ENCODE measurements at places on chromosomes 12 and 14. TPM values are rescaled to one million over a fixed set of nuclear protein-coding genes. Genes with fewer than 3 reads are reported as not detected.
A peak's percentile ranks its signal among the peaks of the same experiment; 100 is the strongest.

GRCh38 chr14:36452860-36453259 lies 67.2 kb downstream of the NKX2-1 start:
- DNase-seq, result no peak

DNA sequence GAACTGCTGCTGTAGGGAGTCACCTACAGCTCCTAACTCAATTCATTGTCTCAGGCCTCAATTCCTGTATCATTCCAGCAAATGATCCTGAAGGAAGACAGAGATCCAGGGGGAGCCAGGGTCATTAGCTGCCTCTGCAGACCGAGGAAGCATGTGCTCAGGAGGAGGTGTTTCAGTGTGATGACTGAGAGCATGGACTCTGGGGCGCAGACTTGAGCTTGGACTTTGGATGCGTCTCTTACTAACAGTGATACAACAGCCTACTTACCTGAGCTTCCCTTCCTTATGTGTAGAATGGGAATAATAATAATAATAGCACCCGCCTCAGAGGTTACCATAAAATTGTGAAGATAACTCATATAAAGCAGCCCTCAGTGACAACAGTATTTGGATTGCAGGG lies 92.0 kb upstream of the USP44 start:
- DNase-seq, result no peak

GRCh38 chr12:108126990-108127501 lies 2.0 kb upstream of the WSCD2 start:
- DNase-seq, result no peak

DNA sequence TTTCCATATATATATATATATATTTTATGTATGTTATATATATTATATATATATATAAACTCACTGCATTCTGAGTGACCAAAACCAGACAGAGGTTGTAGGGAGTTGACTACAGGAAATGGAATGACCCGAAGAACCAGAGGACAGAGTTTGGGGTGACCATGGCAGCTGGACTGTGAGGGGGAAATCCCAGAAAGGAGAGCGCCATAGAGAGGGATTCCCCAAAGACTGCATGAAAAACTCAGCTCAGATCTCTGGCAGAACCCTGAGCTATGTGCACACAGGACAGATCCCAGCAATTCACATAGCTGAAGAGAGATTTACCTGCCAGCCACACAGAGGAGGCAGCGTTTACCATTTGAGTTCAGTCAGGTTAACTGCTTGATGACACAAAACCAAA lies 19.7 kb upstream of the INF2 start:
- no peak for DNase-seq

GRCh38 chr14:60211153-60211552 lies 37.9 kb upstream of the PPM1A start:
- no peak for DNase-seq

DNA sequence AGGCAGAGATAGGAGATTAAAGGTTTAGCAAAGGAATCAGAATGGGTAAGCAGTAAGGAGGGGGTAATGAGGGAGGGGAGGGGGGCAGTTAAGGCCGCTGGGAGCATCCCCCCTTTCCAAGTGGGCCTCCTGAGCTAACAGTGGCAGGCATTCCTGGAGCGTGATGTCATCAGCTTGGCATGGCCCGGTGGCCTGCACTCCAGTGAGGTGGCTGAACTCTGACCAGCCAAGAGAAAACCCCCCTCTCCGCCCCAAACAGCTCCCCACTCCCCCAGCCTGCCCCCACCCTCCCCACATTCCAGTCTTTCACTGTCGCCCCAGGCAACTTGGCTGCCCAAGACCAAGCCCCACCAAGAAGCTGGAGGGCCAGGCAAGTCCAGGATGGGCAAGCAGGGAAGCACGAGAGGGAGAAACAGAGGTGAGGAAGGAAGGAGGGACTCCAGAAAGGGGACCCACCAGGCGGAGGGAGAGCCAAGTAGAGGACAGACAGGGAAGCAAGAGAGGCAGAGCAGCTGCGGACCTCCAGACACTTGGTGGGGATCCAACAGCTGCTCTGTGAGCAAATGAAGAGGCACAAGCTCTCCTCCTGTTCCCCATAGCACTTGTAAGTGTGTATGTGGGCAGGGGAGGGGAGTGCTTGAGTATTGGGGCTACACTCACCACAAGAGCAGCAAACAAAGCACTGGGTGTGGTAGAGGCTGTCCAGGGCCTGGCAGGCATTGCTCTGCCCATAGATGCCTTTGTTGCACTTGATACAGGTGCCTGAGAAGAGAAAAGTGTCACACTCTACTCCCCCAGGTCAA lies 4.5 kb downstream of the AJUBA start:
- peak; percentile 71 for DNase-seq

GRCh38 chr12:2779281-2779680 lies 15.5 kb upstream of the FKBP4 start:
- no peak for DNase-seq

- no peak for DNase-seq
These were observed 81.9 kb downstream of the E2F7 start for GRCh38 chr12:76983420-76983819.

GRCh38 chr14:25259470-25259869 lies 209.5 kb upstream of the STXBP6 start:
- DNase-seq, result no peak

- no peak for DNase-seq
These were observed 22.4 kb upstream of the PPM1H start for GRCh38 chr12:62957233-62957953.

DNA sequence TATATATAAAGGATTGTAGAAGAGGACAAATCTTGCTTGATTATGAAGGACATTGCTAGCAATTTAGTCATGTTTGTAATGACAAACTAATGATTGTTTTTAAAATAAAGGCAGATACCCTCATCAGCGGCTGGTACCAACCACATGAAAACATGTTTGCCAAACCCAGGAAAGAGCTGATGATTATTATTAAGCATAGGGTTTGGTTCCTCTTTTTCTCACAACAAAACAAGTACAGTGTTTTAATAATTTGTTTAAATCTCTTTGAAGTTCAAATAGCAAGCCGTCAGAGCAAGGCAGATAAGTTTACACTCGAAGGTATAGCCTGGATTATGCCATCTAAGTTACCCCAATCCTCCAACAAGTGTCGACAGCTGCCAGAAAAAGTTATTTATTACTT lies 5.3 kb upstream of the SINHCAF start:
- DNase-seq, result no peak

DNA sequence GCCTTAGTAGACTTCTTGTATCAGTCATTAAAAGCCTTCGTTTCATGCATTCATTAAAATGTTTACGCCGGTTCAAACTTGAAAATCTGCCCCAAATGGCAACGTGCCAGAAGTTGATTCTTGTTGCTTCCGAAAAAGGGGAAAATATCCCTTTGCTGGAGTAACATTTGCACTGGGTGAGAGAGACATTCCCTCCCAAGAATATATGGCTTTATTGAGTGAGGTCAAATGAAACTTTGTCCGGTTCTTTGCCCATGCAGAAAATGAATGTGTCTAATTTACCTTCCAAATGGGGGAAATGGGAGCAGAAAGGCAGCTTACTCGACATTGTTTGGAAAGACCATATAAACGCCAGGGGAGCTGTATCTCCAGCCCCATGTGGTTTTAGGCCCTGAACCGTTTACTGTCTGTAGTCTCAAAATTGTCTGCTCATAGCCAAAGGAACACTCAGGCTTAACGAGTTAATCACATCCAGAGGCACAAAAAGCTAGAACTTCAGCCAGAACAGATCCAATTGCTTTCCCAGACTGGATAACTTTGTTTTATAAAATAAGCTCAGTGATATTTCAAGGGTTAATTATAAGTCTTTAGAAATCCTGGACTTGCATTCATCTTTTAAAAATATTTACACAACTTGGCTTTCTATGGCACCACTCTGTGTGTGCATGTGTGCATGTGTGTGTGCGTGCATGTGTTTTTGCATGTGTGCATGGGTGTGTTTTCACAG lies 2.9 kb upstream of the EMP1 start:
- peak; percentile 33 for DNase-seq

DNA sequence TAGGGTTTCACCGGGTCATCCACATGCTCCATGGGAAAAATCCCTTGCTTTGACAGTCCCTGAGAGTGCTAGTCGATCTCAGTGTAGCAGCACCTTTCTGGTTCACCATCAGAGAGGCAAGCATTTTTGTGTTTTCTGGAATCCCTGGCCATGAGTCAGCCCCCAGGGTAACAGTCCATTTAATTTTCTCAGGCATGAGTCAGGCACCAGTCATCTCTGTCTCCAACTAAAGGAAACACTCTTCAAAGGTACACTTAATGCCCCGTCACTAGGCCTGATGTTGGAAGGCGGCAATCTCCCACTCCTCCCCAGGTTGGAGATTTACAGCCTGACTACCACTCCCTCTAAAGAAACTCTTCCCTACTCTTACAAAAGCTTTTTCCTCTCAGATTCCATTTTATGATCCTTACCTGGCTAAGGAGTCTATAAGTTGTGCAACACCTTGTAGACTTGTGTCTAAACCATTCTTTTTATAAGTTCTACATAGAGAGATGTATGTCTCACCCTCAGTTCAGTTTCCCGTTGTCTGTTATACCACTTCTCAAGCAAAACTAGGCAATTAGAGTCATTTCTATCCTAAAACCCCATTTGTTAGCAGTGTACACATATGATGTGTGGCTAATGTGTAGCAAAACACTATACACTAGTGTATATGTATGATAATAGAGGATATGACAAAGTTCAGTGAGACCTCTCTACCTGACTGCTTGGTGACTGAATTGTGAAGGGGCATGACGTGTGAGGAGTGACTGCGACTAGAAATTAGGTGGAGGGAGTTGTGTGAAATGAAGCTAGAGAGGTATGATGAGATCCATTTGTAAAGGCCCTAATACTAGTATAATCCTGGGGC lies 24.6 kb downstream of the TMEM19 start:
- peak; percentile 92 for DNase-seq

DNA sequence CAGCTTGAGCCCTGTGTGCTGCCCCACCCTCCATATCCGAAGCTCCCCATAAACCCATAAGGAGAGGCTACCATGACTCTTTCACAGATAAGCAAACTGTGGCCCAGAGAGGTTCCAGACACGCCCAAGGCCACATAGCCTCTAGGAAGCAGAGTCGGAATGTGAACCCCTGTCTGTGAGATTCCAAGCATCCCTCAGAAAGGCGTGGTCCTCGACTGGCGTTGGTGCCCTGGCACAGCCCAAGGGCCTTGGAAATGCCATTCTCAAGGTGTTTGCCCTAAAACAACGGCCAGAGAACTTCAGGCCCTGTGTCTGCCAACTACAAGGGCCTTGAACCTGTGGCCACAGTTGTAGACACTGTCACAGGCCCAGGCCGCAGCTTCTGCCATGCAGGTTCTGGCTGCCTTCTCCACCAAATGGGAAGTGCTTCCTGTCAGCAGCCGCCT lies 8.5 kb upstream of the DIO3 start:
- no peak for DNase-seq

DNA sequence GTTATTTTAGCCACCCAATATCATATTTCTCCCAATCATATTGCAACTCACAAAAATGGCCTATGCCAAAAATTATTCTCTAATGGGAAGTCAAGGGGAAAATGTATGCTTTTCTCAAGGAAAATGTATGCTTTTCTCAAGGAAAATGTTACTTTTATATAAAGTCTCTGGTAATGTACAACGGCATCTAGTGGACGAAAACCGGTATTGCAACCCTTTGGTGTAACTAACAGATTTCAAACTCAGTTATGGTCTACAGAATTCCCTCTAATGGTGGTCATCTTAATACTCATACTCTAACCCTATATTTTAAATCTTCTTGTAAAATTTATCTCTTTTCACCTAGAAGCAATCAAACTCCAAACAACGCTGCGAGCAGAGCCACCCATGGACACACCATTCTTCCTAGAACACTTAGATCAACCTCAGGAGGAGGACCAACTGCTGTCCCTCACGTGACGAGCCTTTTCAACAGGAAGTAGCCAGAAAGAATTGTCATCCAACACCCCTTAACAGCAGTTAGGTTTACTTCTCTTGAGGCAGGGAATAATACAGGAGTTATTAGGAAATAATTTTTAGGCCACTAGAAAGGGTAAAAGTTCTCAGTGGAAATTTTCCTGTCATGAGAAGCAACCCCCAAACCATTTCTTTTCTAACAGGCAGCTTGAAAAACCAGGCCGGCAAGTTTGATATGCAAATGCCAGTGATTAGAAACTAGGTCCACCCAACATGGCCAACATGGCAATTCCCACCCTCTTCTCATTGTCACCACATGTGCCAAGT lies 20.1 kb downstream of the APOBEC1 start:
- DNase-seq, result peak; percentile 52

GRCh38 chr12:119292893-119293630 lies 41.5 kb upstream of the CCDC60 start:
- no peak for DNase-seq

DNA sequence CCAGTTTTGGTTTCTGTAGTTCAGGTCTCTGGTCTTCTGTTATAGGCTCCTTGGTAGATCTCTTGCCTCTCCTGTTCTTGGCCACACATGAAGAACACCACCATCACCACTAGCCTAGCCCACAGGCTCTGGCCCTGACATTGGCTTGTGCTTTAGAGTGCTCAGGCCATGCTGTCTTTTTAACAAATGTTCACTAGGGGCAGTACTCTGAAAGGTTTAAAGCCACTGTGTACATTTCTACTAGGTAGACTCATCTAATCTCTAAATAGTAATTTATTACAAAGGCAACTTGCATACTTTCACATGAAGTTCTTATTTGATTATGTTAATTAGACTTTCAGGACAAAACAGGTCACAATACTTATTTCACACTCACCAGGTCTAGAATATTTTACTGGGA lies 38.3 kb downstream of the PDE6H start:
- DNase-seq, result peak; percentile 11

Gene KCNJ8
- total RNA-seq, result 17.8 TPM

Gene CTSG
- not detected for total RNA-seq

Gene LMO3
- not detected for total RNA-seq

Gene CLEC2A
- not detected for total RNA-seq

Gene PTCSC3
- not detected for total RNA-seq

Gene OTX2
- not detected for total RNA-seq

Gene CCDC196
- not detected for total RNA-seq

Measured in GM23248 (cell line).